ENCODE measurements at places on chromosomes 2 and 18.

DNA sequence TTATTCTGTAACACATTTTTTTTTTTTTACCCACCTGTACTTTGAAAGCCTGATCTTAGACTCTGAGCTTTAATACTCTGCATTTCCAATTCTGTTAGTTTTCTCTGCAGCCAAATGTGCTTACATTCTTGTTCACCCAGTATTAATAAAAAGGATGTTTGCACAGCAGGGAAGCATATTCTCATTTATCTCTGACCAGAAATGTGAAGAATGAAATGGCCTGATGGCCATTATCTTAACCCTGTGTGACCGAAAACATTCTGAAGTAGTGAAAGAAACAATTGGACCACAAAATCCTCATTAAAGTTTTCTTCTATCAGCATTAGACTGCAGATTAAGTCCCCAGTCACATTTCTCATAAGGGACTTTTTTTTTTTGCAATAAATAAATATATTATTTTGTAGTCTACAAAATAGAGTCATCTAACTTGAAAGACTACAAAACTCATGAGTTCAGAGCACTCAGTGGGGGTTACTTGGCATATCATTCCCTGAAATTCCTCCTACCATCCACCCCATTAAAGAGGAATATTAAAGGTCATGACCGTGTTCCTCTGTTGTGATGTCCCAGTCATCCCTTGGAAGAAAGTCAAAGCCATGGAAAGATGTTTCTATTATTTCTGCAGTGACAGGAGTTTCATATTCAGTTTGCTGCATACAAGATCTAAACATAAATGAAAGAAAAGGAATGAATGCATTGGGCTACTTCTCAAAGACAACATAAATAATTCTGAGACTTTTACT is 364.4 kb downstream of the RND3 start:
- no peak for DNase-seq

GRCh38 chr2:181658444-181658843 is 1.5 kb upstream of the CERKL start:
- DNase-seq, result peak; percentile 83

- no peak for DNase-seq
These were observed 283.9 kb upstream of the ACVR2A start for GRCh38 chr2:147560810-147561535.

- no peak for DNase-seq
These were observed 316.2 kb downstream of the ETAA1 start for GRCh38 chr2:67713376-67713775.

DNA sequence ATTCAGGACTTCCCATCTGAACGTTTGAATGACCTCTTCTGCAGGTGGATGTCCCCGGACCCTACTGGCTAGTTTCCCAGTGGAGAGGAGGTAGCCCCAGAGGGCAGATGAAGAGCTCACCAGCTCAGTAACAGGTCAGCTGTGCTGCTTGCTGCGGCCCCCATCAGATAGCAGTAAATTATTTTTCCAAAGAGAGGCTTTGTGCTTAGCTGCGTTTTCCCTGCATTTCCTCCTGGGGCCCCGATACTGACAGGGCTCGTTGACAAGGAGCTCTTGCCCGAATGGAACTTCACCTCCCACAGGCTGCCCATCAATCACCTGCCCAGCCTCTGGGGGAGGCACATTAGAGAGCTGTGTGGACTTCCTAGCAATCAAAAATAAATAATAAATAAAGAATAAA is 185.8 kb downstream of the DOK6 start:
- DNase-seq, result no peak

DNA sequence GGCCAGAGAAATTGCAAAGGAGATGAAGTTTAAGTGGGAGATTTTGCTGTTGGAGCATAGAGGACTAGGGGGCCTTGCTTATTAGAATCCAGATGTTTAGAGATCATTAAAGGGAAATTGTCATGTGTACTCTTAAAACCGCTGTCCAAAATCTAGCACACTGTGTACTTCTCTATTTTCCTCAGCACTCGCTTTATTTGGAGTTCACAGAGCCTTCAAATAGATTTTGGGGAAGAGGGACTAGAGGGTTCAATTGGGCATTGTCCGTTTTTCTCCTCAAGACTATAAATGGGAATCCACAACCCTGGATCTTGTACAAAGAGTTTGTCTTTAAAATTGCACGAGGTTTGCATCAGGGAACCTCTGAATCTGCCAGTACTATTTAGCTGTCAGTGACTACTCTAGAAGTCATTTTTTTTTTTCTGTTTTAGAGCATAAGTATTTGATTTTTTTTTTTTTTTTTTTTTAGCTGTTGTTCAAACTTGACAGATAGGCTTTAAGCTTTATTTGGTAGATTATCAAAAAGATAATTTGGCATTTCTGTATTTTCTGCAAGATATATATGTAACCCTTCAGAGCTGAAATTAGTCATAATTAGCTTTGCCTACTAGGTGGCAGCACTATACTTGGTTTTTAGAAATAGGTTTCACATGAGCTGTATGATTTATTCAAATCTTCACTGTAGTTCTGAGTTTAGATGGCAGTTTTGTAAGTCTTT is 14.2 kb downstream of the PMS1 start:
- no peak for DNase-seq

DNA sequence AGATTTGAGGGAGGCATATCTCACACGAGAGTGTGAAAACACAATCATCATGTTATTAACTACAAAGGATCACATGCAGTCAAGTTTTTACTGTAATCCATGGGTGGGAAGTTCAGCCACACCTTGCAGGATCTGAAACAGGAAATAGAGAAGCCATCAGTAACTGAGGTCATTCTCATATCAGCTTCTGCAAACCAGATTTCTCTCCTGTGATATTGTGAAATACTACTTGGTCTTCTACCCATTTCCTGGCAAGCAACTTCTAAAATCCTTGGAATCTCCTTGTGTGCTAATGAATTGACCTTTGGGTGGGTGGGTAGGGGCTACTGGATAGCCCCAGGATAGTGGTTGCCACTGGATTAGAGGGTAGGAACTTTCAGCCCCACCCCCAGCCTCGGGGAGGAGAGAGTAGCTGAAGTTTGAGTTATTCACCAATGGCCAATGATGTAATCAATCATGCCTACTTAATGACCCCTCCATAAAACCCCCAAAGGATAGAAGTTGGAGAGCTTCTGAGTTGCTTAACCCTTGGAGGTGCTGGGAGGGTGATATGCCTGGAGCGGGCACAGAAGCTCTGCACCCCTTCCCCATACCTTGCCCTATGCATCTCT is 25.6 kb upstream of the TGIF1 start:
- no peak for DNase-seq

GRCh38 chr2:36177282-36177681 is 178.3 kb upstream of the CRIM1 start:
- DNase-seq, result no peak
